CD8-positive, alpha-beta T cell (primary cell): ENCODE measurements at places on chromosomes 1 and 21.

GRCh38 chr1:22428672-22429071 is 23.0 kb upstream of the ZBTB40 start:
- DNase-seq, result no peak

DNA sequence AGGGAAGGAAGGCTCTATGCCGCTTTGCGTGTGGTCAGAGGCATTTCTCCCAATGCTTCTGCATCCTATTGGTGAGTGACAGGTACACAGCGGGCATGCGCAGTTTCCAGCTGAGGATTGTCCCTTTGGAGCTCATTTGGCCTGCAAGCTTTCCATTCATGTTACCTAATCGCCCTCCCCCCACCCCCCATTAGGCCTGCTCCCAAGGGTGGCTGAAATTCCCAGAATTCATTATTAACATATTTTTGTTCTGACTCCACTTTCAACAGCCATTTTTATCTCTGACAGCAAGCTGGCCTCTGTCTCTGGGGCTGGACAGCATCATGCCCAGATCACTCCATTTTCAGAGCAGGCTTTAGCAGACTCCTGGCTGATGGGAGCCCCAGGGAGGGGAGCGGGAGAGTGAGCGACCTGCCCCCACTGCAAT is 25.6 kb downstream of the MIS18A start:
- DNase-seq, result no peak

DNA sequence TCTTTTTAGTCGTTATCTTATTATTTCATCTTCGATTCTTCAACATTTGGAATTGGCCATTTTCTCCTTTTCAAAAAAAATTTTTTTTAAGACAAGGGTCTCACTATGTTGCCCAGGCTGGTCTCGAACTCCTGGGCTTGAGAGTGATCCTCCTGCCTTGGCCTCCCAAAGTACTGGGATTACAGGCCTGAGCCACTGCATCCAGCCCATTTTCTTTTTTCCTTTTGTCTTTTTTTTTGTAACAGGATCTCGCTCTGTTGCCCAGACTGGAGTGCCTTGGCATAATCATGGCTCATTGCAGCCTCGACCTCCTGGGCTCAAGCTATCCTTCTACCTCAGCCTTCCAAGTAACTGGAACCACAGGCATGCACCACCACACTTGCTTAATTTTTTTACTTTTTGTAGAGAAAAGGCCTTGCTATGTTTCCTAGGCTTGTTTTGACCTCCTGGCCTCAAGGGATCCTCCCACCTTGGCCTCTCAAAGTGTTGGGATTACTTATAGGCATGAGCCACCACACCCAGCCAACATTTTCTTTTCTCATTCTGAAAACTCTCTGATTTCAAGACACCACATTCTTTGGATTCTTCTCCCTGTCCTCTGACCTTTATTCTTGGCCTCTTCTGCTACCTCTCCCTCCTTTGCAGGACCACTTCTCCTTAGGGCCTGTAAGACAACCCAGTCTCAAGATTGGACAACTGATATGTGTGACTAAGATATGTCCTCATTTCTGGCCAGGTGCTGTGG is 6.0 kb upstream of the MAP1LC3C start:
- DNase-seq, result no peak

DNA sequence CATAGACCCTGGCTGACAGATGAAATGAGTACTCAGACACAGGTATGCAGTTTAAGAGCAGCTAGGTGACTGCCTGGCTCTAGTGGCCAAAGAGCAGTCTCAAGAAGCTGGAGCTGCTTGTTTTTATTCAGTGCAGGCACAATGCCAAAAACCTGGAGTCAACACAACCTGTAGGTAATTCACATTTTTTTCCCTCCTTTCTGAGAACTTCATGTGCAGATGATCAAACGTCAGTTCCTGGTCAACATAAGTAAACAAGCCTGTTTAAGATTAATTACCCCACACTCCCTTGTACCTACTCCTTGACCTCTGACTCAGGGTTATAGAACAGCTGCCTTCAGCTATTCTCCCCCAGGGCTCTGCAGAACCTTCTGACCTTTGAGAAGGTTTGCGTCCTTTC is 17.3 kb upstream of the ACADM start:
- DNase-seq, result no peak

DNA sequence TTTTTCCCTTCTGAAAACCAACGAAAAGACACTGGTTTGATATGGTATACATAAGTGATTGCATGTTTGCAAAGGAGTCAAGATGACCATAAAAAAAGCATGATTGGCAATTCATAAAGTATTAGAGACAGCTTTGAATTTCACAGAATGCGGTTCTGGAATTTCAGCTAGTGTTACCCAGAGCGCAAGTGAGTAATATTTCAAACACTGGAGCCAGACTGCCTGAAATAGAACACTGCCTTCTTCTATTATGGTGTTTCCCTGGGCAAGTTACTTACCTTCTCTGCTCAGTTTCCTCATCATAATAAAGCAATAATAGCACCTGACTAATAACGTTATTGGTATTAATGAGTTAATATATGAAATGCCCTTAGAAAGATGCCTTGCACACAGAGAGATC is 54.7 kb downstream of the NEGR1 start:
- DNase-seq, result no peak

- DNase-seq, result no peak
These were observed 61.3 kb upstream of the CACYBP start for GRCh38 chr1:174938281-174939007.

GRCh38 chr1:150793221-150793620 is 14.8 kb downstream of the CTSK start:
- no peak for DNase-seq

DNA sequence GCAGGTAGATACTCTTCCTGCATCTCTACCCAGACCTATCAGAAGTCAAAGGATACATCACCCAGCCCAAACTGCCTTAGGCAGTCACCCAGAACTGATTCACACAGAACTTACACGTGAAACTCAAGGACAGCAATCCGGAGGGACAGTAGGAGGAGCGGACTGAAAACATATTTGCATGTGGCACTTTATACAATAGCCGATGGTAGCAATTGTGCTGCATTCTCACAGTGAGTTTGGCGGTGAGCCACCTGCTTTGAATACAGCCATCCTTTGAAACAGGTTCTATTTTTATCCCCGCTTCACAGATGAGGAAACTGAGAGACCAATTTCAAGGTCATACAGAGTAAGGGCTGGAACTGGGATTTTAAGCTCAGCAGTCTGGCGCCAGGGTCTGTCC is 69.5 kb downstream of the EDEM3 start:
- no peak for DNase-seq

GRCh38 chr21:31992391-31992790 is 119.6 kb downstream of the HUNK start:
- DNase-seq, result no peak

DNA sequence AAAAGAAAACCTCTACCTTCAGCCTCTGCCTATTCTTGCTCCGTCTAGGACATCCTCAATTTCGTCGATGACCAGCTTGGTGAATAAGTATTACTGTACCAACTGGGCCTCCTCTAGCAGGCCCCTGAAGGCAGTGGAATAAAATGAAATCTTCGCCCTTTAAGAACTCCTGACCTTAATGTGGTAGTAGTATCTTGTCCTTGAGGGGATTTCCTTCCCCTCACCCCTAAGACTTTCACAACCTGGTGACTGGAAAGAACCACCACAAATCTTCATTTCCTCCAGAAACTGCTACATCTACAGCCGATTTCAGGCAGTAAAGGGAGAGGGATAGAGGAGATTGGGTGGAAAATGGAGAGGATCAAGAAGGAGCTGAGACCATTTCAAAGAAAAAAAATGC is 1.6 kb upstream of the HAX1 start:
- DNase-seq, result no peak

- no peak for DNase-seq
These were observed 23.5 kb downstream of the TRIM67 start for GRCh38 chr1:231185391-231185790.

DNA sequence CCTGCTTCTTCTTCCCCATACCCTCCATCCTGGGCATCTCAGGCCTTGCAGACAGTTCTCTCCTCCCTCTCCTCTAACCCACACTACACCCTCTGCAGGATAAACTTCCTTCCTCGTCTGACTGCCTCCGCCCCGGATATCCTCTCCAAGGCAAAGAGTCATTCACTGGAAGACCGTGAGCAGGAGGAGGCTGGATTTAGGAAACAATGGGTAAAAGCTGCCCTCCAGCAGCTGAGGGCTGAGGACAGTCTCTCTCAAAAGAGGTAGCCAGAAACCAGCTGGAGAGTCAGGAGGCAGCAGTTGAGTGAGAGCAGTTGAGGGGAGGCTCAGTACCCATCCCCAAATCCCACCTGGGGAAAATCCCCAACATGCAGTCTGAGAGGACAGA is 1.4 kb downstream of the CSRP1 start:
- DNase-seq, result no peak

DNA sequence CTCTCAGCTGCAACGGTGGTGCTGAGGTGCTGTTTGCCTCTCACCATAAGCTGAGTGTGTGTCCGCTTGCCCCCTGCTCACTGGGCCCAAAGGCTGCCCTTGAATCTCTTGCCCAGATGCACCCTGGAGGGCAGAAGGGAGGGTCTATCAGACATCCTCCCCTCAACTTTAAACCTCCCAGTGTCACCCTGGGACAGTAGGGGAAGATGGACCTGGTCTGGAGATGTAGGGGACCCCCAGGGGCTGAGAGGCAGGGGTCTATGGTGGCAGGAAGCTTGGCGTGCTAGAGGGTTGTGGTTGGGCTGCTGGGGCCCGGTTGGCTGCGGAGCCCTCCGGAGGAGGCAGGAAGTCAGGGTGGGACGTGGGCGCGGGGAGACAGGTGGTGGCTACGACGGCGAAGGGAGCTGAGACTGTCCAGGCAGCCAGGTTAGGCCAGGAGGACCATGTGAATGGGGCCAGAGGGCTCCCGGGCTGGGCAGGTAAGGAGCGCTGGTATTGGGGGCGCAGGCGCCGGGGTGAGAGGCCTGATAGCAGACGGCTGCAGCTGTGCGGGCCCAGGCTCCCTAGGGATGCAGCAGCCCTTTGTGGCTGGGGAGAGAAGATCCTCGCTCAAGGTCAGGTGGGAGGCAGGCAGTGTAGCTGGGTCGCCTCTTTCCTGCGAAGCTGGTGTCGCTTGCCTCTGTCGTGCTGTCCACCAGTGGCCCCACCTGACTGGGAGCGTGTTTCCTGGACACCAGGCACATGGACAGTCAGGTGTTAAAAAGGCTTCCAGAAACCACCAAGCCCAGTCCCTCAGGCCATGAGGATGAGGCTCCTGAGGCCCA is at the start of gene LCK:
TSS of gene LCK (plus strand) at position 373 of the 824 bp plus-strand sequence. CDS start 23,065 bp downstream, outside the sequence.
- peak; percentile 31 for DNase-seq

DNA sequence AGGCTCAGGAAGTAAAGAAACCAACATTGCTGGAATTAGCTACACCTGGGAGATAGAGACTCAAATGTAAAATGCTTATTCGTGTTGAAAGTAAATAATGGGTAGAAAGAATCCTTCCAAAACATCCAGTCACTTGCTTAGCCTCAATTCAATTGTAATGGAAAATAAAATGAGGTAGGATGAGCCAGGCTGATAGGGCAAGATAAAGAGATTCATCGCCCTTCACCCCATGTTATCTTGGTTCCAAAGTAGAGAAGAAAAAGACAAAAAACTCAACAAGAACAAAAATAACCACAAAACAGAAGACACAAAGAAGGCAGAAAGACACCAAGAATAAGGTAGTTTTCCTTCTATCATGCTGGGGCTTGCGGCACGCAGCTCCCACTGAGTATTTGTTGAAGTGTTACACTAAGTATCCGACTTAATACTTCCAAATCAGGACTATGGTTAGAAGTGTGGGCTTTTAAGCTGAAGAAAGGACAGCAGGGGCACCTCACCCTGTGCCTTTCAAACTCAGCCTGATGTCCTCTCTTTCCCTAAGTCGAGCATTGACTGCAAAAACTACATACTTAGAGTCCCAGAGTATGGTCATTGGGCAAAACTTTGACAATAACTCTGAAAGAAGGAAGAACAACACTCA is 202.1 kb downstream of the VAV3 start:
- no peak for DNase-seq

- DNase-seq, result no peak
These were observed 63.8 kb downstream of the HMGB4 start for GRCh38 chr1:33927721-33928120.

GRCh38 chr1:199335496-199335895 is 692.0 kb upstream of the NR5A2 start:
- no peak for DNase-seq

- DNase-seq, result no peak
These were observed 7.3 kb downstream of the FCRLB start for GRCh38 chr1:161728376-161729226.

GRCh38 chr21:44941567-44941966 is 1.7 kb downstream of the SLX9 start:
- no peak for DNase-seq

- no peak for DNase-seq
These were observed 87.5 kb upstream of the PLPPR4 start for GRCh38 chr1:99176753-99177152.

GRCh38 chr1:85237613-85238012 is 21.8 kb downstream of the C1orf52 start:
- DNase-seq, result no peak

GRCh38 chr1:111267801-111268508 is 22.7 kb upstream of the CHIA start:
- no peak for DNase-seq
